ENCODE measurements at places on chromosomes 13 and 19.

DNA sequence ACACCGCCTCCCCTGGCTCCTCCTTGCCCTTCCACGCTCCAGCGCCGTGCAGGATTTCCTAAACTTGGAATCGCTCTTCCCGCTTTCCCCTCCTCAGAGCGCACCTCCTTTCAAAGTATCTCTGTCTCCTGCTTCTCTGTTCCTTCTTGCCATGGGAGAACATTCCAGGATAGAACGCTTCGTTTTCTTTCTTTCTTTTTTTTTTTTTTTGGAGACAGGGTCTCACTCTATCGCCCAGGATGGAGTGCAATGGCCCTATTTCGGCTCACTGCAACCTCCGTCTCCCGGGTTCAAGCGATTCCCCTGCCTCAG, 574 bp upstream of the XPO4 start:
- DNase-seq, result no peak

DNA sequence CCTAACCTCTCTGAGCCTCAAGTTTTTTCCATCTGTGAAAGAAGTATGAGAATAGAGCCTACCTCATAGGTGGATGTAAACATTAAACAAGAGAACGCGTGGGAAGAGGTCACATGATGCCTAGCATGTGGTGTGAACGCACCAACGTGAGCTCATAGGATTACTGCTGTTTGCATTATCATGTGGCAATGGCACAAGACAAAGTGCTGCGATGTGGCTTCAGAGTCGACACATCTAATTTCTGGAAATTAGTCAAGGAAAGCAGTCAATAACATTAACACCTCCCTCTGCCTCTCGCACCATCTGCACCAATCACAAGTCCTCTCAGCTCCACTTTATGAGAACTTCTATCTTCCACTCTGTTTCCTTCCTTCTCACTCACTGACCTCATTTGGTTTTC, 489.7 kb downstream of the COG6 start:
- no peak for DNase-seq

DNA sequence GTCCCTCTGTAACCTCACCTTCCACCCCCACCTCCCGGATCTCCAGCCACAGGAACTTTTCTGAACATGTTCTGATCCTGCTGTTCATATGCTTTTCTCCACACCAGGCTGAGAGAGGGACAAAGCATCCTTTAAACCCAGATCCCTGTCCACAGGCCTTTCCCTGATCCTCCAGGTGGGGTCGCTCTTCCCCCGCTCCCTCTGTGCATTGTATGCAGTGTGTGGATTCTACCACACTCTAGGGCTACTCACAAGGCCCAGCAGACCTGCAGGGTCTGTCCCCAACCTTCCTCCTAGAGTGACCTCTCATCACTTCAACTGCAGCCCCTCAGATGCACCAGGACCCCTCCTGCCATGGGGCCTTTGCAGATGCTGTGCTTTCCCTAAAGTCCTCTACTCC, 1200.6 kb downstream of the UQCRFS1 start:
- no peak for DNase-seq

- DNase-seq, result peak; percentile 63
Observed at GRCh38 chr19:8307965-8308866, at the start of gene CD320. Gene CD320, minus strand, starts transcription at chr19:8308358. Its CDS starts 68 bp downstream, at chr19:8308290.

DNA sequence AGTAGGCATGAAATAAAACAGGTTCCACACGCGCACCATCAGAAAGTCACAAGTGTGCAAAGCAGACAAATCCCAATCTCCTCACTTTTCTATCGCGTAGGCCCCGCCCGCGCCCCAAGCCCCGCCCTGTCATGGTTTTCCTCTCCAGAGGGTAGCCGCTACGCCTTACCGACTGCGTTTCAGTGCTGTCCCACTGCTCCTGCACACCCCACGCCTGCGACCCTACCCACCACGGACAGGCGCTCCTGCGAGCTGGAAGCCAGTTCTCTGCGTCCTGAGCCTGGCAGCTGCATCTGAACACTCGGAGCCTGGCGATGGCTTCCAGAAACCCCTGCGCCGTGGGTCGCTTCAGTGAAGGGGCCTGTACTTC, 379 bp upstream of the ZNF470 start:
- DNase-seq, result no peak

DNA sequence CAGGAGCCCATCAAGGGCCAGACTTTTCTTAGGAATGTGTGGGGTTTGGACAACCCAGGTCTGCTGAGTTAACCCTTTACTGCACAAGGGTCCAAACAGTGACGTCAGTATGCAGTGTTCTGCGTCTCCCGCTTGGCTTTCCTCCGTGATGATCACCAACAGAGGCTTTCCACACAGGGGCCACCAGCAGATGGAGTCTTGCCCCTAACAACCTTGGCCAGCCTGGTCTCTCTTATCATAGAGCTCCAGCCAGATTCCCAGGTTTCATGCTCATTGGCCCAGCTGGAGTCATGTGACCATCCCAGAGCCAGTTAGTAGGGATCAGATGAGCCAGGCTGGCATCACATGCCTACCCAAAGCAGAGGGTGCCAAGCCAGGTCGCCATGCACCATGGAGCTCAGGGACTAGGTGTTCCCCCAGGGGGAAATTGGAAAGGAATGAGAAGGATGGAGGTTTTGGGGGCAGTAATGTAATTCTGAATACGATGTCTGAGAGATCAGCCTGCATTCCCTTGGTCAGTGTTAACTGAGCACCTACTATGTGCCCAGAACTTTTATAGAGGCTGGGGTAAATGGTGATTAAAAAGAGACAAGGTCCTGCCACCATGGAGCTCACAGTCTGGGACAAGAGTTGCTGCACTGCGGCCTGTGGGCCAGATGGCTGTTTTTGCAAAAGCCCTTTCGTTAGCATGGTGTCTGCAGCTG, 61.2 kb downstream of the MYH14 start:
- no peak for DNase-seq

DNA sequence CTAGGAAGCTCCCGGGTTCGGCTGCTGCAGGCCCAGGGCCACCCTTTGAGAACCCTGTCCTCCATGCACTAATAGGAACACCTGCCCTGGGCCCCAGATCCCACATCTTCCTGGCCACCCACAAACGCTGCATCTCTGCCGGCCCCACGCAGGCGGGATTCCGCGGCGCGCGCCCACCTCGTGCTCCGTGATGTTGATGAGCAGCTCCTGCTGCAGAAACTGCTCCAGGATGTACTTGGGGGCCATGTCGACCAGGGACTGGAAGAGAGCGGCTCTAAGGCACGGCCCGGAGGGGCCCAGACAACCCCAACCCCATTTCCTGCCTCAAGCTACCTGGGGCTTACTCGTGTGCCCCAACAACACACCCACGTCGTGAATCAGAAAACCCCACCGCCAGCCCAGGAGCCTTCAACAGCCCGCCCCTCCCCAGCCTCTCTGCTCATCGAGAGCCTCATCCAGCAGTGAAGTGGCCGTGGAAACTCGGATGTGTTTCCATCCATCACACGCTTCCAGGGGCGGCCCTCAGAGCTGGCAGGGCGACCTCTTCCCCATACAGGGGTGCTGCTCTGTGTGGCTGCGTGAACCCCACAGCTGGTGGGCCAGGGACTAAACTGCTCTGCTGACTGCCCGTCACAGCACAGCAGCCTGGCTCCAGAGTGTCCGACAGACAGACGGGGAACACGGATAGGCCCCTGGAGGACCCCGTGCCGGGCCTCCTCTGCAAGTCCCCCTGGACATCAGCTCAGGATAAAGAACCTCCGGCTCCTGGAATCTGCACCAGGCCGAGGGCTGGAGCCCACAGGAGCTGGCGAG, 4.2 kb downstream of the POLR2E start:
- no peak for DNase-seq

GRCh38 chr13:113743366-113744195, 15.4 kb upstream of the TMEM255B start:
- no peak for DNase-seq

DNA sequence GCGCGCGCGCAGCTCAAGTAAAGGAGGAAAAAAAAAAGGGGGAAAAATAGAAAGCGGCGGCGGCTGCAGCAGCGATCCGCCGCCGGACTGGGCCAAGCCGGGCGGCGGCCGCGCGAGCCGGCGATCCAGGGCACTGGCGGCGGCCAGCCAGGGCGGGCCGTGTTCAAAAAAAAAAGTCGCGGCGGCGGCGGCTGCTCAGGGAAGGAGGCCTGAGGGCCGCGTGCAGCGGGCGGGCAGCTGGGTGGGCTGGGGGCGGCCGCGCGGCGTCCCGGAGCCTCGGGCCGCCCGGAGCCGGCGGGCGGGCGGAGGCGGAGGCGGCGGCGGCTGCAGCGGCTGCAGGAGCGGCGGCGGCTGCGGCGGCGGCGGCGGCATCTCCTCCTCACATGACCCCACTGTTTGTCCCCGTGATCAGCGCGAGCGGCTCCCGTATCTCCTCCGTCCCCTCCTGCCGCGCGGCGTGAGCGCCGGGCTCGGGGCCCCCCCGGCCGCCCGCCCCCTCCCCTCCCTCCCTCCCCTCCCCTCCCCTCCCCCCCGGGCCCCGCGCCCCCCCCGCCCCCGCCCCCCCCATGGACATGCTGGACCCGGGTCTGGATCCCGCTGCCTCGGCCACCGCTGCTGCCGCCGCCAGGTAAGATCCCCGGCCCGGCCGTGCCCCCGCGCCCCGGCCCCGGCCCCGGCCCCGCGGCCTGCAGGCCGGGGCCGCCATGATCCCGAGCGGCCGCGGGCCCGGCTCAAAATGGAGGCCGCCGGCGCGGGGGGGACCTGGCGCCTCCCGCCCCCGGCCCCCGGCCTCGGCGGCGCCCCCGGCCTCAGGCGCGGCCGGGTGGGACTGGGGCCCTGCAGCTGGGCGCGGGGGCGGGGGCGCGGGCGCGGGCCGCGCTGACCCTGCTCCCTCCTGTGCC, at the start of gene USF2:
TSS of gene USF2 (plus strand) at position 427 of the 902 bp plus-strand sequence. CDS start at position 567, 140 bp downstream.
- no peak for DNase-seq

DNA sequence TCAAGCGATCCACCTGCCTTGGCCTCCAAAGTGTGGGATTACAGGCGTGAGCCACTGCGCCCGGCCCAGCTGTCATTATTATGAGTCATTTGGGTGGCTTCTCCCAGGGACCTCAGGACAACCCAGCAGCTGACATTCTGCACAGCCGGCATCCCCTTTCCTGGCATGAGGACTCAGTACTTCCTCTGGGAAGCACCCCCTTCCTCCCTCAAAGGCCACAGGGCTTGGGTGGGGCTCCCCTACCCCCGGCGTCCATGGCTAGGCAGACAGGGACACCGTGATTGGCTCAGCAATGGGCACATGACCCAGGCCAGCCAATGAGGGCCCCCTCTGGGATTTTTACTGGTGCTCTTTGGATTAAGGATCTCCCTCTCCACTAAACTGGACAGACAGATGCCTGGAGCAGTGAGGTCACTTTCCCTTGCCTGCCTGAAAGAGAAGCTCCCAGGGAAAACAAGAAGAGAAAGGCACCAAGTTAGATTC, 6.0 kb downstream of the KANK2 start:
- no peak for DNase-seq

- DNase-seq, result no peak
Observed at GRCh38 chr19:19428746-19429145, 23.3 kb downstream of the GATAD2A start.

DNA sequence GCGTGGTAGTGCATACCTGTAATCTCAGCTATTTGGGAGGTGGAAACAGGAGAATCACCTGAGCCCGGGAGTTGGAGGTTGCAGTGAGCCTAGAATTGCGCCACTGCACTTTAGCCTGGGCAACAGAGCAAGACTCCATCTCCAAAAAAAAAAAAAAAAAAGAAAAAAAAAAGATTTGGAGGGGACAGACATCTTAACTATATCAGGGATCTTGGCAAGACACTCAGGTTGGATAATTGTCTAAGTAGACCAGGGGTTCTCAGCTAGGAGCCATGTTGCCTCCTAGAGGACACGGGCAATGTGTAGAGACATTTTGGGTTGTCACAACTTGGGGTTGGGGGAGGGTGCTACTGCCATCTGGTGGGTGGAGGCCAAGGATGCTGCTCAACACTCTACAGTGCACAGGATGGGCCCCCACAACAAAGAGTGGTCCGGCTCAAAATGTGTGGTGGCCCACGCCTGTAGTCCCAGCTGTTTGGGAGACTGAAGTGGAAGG, 1.9 kb upstream of the ZNF580 start:
- no peak for DNase-seq

DNA sequence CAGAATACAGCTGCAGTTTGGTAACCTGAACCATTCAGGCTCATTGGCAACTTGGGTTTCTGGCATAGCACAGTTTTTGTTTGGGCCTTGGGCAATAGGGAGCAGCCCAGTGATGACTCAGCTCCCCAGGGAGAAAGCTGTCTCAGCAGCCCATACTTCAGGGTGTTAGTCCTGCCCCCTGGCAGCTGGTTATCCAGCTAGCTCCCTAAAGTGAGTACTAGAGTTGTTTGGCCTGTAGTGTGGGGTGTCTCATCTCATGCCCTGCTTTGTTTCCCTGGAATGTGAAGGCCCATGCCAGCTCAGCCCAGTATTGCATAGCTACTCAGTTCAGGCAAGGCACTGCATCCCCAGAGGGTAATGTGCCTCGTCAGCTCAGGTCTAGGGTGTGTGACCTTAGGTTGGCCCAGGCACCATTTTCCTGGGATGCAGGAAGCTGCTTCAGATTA, 18.2 kb upstream of the ZNF543 start:
- no peak for DNase-seq

GRCh38 chr19:50548191-50549058, 19.8 kb downstream of the LRRC4B start:
- no peak for DNase-seq

DNA sequence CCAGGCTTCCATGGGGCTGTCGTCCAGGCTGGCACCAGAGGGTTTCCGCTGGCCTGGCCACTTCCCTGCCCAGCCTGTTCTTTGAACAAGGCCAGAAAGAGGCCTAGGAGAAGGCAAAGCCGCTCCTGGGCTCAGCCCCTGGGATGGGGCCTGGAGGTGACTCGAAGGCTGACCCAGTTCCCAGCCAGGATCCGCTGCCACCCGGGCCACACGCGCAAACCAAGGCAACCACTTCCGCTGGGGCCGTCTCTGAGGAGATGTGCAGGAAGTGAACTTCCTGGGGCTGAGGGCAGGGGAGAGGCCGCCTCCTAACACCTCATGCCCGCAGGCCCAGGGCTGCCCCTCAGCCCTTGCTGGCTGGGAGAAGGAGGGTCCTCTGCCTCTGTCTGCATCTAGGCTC, 15.2 kb downstream of the PLEKHF1 start:
- DNase-seq, result no peak

GRCh38 chr13:47306991-47307390, 410.1 kb upstream of the HTR2A start:
- DNase-seq, result no peak

- DNase-seq, result no peak
Observed at GRCh38 chr13:23644126-23644419, 73.9 kb downstream of the TNFRSF19 start.

DNA sequence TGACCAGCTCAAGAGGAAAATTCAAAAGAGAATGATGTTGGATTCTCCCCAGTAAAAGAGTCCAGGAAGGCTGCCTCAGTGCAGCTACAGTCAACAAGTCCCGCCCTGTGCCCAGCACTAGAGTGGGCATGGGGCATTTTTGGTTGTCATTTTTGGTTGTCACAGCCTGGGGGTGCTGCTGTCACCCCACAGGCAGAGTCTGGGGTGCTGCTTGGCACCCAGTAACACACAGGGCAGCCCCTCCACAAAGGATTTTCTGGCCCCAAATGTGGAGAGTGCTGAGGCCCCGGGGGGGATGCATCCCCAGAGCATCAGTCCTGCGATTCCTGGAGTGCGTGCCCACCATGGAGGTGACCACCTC, 28.2 kb upstream of the TMEM255B start:
- no peak for DNase-seq

GRCh38 chr19:18253716-18254115, 20.5 kb downstream of the IQCN start:
- DNase-seq, result no peak

GRCh38 chr13:111909971-111910671, 156.8 kb upstream of the SOX1 start:
- no peak for DNase-seq

GRCh38 chr13:38421590-38422560, 72.2 kb downstream of the UFM1 start:
- no peak for DNase-seq

All from GM12878 (cell line).